ENCODE measurements at places on chromosomes 3 and 15.

DNA sequence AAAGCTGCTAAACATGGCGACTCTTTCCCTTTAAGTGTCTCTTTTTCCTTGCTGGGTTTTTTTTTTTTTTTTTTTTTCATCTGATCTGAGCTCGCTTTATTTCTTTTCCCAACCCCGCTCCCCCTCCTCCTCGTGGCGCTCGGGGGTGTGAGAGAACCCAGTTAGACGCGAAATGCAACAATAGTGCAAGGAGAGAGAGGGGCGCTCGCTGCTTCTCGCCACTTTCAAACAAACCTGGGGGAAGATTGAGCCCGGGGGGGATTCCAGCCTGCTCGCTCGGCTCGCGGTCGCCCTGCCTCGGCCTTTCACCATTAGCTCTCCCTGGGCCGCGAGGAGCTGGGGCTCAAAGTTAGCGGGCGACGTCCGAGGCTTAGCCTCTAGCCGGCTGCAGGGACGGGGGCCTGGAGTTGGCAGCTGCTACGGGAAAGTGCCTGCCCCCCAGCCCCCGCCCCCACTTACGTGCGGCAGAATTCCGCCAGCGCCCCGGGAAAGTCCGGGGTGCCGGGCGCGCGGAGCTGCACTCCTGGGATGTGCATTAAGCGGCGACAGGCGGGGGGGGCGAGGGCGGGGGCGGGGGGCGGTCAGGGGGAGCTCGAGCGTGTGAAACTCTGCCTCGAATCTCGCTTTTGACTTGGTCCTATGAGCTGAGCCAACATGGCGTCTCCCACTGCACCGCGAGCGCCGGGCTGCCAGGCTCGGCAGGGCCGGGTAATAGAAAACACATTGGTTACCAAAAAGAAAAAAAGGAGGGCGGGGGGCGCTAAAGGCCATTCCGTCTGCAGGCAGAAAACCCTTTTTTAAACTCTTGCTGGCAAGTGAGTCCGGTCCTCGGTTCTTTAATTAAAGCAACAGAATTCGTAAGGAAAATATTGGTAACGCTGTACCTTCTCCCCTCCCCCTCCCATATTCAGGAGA, 10.4 kb downstream of the NR2F2 start:
- DNase-seq, result no peak

DNA sequence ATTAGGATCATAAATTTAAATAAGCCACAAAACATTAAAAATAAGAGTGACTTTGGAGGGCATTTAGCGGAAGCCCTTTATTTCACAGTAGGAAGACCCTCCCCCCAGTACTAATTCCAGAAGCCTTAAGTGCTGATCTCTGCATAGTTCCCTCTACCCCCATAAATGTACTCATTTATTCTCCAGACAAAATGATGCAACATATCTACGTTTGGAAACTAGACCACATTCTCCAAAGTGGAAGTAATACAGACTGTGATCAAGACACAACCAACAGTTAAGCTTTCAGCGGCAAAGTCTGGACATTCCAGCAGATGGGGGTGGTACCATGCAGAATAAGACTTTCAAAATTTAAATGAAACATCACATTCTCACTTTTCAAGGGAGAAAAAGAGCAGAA, 44.8 kb upstream of the RPS17 start:
- DNase-seq, result no peak

- no peak for DNase-seq
Observed at GRCh38 chr15:56038015-56038414, 44.6 kb upstream of the NEDD4 start.

DNA sequence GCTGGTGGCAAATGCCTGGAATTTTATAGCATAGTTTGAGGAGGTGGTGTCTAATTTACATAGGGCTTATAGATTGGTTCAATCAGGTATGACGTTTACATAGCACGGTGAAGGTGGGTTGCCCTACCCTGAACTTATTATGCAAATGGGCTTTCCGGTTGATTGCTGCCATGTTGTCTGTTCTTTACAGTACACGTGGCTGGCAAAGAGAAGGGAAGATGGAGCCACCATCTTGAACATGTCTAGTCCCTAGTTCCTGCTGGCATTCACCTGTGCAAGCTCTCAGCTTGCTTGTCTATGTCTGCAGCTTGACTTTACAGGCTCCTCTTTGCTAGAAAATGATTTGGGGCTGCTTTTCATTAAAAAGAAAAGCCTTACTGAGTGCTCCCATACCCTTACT, 14.0 kb upstream of the STAC start:
- DNase-seq, result peak; percentile 10

Data from NCI-H510A (cell line).